Smooth muscle cell of the brain vasculature (primary cell): ENCODE measurements at places on chromosomes 1 and 21.

DNA sequence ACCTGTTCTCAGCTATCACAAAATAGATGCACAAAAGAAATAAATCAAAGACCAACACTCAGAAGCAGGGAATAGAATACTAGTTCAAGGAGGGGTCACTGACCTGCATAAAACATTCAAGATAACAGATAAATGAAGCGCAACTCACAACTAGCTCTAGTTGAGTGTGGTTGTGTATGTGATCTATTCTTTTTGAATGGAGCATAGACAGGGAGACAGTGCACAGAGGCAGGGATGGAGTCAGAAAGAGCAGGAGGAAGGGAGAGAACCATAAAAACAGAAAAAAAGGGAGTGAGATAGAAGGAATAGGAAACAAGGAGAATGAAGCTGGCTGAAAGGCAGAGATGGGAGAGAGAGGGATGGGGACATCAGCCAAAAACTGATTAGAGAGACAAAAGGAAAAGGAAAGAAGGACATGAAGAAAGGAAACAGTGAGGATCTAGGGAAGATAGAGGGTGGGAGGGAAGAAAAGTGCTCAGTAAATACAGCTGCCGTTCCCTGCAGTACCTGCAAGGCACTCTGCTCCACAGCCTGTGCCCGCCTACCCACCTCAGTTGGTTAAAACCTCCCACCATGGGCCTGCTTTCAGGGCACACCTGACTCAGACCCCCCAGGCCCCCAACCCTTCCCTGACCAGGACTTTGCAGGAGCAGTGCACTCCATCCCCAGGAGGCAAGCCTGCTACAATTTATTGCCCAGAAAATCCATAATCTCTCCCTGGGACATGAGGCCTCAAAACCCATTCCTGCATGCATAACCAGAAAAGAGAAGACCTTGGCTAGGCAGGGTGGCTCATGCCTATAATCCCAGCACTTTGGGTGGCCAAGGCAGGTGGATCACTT, 385.2 kb upstream of the POU3F1 start:
- DNase-seq, result no peak

- no peak for DNase-seq
Measured at GRCh38 chr1:84991097-84991920, 5.6 kb downstream of the MCOLN2 start.

DNA sequence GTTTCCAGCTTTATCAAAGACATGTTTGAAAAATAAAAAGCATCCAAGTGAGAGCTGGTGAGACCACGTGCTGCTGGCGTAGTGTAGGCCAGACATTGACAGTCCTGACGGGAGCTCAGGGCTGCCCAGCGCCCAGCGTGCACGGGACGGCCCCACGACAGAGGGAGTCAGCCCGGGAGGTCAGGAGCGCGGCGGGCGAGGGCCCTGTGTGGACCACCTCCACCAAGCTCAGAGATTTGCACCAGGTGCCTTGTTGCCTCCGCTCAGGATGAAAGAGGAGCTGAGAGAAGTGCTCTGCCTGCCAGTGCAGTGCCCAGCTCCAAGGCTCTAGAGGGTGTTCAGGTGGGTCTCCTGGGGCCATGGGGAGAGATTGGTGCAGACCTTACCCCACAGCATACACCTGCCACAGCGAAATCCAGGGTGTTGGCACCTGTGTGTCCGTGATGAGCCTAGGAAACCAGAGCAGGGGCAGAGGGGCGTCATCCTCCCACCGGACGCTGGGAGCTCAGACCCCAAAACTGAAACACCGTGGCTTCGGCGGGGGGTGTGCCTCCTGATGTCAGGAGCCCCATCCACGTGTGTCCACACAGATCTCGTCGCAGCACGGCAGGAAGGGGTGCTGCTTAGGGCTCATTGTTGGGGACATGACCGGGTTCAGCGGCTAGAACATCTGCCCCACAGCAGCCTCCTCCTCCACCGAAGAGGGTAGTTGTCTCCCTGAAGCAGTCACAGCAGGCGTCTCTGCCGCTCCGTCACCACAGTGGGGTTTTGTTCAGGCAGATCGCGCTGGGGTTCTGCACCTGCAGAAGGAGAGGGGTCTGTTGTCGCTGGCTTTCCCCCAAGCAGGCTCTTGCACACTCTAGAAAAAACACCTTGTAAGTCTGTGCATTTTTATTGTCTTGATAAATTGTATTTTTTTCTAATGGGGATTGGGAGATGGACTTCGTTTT, 64.2 kb downstream of the POFUT2 start:
- DNase-seq, result no peak

- no peak for DNase-seq
Measured at GRCh38 chr1:153475282-153475681, 14.8 kb upstream of the S100A7 start.

DNA sequence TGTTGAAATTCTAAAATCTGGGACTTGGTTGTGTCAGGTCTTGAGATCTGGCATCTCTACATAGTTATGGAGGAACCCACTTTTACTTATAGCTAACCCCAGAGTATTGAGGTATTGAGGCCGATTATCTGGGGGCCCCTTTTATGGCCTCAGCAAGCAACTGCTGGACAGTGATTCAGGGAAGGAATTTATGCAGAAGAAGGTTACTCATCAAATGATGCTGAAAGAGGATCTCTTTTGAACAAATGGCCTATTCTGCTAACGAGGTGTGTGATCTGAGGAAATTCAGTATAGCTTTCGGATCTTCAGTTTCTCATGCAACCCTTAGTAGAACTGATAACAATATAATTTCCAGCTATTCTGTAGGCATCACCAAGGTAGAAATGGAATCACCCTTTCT, 239.9 kb downstream of the PAPPA2 start:
- DNase-seq, result no peak

DNA sequence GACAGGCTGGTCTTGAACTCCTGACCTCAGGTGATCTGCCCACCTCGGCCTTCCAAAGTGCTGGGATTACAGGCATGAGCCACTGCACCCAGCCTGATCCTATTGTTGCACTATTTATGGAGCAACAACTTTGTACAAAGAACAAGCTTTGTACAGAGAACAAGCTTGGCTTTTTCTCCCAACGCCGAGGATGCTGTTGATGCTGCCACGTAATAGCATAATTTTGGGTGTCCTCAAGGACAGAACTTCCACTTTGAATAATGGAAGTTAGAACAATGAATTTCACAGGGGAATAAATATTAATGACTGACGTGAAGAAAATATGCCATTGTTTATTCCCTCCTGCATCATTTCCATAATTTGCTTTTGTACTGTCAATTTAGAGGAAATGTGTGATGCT, 12.8 kb upstream of the RBP7 start:
- no peak for DNase-seq
